SIG-M5 (cell line): ENCODE measurements at places on chromosomes 2 and 18.
A peak's percentile ranks its signal among the peaks of the same experiment; 100 is the strongest.

DNA sequence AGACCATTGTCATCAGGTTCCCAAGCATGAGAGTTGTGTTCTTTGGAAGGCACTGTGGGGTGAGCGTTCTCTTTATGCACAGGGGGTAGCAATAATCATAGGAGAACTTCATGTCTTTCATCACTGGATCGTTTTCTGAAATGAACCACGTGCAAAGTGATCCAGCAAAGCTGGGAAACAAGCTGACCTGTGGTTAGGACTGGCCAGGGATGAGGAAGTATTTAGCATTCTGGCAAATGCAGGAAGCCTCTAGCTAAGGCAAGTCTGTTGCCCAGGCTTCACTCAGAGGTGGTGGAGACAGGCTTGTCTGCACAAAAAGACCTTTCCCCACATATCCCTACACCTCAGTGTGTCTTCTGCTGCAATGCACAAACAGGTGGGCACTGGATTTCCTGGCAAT is 58.6 kb downstream of the MMADHC start:
- DNase-seq: no peak

DNA sequence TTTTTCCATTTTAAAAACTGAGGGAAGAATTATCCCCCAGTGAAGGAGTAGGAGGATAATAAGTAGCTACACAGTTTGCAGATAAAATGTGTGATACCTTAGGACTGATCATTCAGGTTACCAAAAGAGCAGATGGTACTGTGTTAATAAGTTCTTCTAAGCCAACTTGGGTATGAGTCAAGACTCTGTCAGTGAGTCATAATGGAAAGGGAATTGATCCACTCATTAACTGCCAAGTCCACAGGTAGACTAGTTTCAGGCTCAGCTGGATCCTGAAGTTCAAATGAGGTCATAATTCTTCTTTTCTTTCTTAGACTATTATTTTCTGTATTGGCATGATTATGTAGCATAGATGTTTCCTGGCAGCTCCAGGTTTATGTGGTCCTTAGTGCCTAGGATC is 142.4 kb upstream of the ALPP start:
- DNase-seq: no peak

GRCh38 chr2:230901006-230901405 is 24.0 kb downstream of the GPR55 start:
- no peak for DNase-seq

- DNase-seq: no peak
These were observed 579 bp downstream of the LOXL3 start for GRCh38 chr2:74552914-74553811.

DNA sequence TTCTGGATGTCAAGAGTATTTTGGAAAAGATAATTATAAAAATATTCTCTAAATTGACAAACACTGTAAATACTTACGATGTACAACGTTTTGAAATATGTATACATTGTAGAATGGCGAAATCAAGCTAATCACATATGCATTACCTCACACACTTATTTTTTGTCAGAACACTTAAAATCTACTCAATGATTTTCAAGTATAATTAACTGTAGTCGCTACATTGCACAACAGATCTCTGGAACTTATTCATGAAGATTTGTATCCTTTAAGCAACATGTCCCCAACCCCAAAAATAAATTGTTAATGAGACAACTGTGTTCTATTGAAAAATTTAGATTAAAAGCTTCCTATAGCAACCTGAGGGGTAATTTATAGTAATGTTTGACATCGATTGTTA is 59.8 kb downstream of the C2orf74 start:
- no peak for DNase-seq

DNA sequence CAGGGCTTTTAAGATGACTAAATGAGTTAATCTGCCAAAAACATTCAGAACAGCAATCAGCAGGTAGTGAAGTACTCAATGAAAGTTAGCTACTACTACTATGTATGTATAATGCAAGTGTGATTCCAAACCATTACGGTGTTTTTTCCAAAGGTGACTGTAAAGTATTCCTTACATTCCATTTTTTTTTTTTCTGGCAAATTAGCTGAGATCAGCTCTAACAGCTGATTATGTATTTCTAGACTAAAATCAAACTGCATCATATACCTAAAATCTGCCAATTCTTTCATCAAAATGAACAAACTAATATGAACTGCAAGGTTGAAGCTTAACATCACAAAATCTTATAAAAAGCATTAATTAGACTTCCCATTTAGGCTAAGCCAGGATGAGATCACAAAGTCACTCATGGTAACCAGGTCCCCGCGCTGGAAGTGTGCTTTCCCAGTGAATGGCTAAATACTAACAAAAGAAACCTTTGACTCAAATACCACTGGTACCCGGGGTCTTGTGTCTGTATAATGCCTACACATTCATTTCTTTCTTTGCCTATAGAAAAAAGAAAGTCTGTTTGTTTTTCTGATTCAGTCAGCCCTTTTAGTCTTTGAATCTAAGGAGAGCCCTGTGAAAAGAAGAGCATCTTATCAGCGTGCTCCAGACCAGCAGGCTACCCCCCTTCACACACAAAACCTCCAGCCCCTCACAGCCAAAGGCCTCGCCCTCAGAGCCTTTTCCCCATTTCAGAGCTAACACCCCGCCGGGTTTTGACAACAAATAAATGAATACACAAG is 88.3 kb downstream of the RBMS1 start:
- DNase-seq: no peak

DNA sequence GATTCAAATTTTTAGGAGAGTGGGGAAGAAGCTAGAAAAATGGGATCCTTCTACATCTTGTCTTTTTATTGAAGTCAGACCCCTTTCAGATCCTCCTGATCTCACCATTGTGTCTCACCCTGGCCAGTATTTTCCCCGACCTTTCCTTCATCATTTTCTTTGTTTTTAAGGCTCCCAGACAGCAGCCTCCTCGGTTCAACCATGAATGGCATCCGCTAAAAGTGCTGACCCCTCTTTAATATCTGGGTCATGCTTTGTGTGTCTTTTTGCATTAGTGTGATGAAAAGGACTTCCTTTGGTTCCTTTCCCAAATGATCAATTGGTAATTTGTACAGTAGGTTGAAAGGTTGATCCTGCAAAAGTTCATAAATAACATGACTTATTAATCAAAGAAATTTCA is 26.7 kb upstream of the THOC1 start:
- DNase-seq: no peak

DNA sequence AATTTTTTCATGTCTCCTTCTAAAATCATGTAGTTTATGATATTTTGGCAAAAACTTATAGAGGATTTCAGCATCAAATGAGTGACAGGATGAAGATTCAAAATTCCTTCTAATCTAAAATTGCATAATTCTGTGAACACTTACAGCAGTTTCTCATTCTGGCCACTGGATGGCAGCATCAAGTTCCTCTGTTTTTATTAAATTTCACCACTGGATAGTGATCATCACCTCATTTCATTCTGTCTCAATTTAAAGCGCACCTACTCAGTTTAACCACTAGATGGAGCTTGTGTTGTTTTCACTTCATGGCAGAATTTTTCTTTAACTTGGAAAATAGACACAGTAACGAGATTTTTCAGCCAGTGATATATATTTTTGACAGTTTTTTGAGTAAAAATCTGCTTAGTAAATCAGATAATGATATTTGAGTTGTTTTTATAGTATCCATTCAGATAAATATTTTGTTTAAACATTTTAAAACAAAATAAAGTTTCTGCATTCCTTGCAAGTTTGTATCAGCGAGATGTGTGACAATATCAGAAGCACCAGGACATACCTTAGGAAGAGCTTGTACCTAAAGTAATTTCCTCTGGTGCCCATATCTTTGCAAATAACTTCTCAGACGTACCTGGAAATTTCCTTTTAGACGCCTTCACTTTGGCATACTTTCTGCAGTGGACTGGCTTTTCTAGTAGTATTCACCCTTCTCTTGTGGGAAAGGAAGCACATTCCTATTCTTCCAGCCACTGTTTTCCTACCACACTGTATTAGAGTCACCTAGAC is 94.7 kb upstream of the ARHGAP15 start:
- peak; percentile 88 for DNase-seq

- DNase-seq: no peak
These were observed 39.5 kb upstream of the FLACC1 start for GRCh38 chr2:201396595-201396994.

GRCh38 chr2:240387669-240388358 is 47.6 kb upstream of the GPC1 start:
- no peak for DNase-seq

GRCh38 chr2:170679607-170680079 is 35.5 kb upstream of the SP5 start:
- no peak for DNase-seq

- DNase-seq: no peak
These were observed 232.9 kb downstream of the GULP1 start for GRCh38 chr2:188524519-188525113.

DNA sequence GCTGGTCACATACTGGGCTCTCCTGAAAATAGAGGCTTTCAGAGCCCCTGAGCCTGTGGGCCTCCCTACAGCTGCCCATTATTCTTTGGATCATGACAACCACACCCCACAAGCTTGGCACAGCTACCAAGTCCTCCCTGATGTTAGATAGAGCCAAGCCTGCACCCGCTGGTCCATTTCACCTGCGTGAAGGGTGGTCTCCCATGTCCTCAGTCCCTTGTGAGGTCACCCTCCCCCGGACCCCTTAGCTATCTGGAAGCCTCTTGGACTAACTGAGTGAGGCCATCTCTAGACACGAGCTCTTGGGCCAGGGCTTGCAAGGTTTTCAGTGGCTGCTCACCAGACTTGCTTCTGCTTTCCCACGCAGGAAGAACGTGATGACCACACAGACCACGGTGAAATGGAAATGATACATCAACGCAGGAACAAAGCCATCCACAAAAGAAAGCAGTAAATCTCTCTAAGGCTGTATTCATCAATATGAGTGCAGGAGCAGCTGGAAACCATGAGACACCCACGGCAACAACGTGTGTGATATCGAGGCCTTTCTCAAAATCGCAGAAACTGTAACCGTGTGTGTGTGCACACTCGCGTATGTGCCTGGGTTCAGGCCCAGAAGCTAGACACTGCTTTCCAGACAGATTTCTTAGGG is 10.1 kb upstream of the MAL start:
- no peak for DNase-seq

- no peak for DNase-seq
These were observed 9.0 kb downstream of the SERTAD2 start for GRCh38 chr2:64644458-64645382.

DNA sequence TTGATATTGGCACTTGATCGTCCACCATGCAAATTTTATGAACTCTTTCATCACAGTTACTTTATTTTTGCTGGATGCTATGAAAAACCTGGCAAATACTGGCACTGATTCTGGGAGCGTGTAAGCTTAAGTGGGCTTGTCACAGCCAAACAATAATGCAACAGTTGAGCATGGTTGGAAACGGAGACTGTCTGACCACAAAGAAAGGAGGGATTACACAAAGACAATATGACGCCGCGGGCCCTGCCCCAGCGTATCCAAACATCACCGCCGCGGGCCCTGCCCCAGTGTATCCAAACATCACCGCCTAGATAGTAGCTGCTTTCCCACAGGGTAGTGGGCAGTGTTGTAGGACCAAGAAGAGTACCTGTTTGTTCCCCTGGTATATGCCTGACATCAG is 135.9 kb downstream of the PRPF40A start:
- DNase-seq: no peak

DNA sequence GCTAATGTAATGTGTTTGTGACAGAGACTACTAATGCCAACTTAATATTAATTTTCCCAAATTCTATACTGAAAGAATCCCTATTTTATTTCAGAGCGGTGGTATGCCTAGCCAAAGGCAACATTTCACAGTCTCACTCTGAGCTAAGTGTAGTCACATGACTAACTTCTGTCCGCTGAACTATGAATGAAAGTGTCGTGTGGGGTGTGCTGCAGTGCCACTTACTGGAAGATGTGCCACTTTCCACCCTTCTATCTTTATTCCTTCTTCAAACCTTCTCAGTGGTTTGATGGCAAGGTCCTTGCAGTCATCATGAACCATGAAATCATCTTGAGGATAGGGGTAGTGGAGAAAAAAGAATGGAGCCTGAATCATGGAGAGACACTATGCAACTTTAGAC is 47.3 kb upstream of the C1D start:
- DNase-seq: no peak

DNA sequence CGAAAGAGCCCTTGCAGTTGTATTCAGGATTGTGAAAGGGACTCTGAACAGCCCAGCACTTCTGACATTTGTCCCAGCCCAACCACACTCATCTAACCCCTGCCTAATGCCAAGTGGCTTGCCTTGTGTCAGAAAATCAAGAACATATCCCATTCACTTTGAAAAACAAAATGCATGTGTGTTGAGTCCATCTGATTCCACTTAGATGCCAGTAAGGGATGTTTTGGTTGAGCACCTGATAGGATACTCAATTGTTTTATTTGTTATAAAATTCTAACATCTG is 776.8 kb downstream of the BCL11A start:
- no peak for DNase-seq

DNA sequence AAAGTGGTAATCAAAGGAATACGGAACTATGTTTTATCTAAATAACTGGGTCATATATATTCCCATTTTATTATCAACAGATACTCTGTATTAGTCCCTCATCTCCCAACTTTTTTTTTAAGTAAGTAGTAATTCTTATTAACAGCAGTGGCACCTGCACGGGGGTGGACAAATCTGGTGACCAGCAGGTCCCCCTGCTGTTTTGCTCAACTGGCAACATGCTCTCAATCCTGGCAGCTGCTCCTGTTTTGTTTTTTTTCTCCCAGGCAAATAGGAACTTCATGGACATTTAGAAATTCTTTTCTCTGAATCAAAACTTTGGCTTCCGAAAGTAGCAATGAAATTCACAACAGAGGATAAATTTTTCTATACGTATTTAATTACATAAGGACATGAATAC is 193.5 kb downstream of the SS18 start:
- no peak for DNase-seq
